ENCODE measurements at places on chromosomes 7 and 10.

DNA sequence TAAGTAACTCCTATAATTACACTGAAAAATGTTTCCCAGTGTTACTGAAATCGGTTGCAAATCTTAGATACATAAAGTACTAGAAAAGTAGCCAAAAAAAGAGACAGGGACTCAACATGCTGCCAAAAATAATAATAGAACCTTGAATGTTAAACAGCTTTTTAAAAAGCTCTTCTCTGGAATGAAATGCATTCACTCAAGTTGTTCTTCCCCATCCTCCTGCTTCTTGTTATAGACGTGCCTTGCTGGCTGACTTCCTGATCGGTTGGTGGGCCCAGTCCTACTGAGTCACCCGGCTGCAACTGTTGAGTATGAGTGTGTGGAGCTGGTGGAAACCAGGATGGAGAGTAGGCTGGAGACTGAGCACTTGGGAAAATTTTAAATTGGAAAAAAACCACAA, 30.6 kb upstream of the RAPGEF5 start:
- no peak for DNase-seq

GRCh38 chr7:96794063-96794462, 84.4 kb upstream of the SEM1 start:
- no peak for DNase-seq

DNA sequence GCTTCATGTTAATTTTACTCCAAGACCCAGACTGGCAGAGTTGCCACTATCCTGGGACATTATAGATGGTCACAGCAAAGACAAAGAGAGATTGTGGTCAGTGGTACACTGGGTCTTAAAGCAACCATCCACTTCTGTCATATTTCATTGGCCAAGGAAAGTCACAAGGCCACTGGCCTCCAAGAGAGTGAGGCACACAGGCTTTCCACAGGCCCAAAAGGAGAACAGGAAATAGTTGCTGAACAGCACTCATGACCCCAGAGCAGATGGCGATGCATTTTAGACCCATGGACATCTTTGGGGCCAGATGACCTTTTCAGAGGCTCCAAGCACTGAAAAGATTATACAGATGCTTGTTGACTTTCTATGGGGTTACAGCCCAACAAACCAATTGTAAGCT, 97.4 kb downstream of the ARID5B start:
- DNase-seq = no peak

GRCh38 chr10:100014071-100014762, 4.5 kb upstream of the DNMBP start:
- no peak for DNase-seq

GRCh38 chr7:71404726-71405345, 272.9 kb downstream of the GALNT17 start:
- no peak for DNase-seq

- DNase-seq = no peak
Observed at GRCh38 chr7:134660242-134660785, 13.7 kb downstream of the BPGM start.

GRCh38 chr10:106559442-106559841, 605.1 kb downstream of the SORCS1 start:
- DNase-seq = no peak

DNA sequence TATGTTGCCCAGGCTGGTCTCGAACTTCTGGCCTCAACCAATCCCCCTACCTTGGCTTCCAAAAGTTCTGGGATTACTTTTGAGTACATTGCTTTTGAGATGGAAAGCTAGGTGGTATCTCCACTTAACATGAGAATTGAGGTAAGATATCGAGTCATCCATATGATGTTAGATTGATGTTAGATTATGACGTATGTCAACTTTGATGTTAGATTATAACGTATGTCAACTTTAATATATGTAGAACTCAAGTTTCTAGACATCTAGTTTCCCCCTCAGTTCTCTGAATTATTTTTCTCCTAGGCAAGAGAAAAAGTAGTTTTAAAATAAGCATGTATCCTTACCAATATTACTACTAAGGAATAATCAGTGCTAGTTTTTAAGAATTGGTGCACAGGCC, 20.0 kb downstream of the SHOC2 start:
- DNase-seq = no peak

- DNase-seq = no peak
Observed at GRCh38 chr7:114916261-114916892, 5.5 kb upstream of the MDFIC start.

DNA sequence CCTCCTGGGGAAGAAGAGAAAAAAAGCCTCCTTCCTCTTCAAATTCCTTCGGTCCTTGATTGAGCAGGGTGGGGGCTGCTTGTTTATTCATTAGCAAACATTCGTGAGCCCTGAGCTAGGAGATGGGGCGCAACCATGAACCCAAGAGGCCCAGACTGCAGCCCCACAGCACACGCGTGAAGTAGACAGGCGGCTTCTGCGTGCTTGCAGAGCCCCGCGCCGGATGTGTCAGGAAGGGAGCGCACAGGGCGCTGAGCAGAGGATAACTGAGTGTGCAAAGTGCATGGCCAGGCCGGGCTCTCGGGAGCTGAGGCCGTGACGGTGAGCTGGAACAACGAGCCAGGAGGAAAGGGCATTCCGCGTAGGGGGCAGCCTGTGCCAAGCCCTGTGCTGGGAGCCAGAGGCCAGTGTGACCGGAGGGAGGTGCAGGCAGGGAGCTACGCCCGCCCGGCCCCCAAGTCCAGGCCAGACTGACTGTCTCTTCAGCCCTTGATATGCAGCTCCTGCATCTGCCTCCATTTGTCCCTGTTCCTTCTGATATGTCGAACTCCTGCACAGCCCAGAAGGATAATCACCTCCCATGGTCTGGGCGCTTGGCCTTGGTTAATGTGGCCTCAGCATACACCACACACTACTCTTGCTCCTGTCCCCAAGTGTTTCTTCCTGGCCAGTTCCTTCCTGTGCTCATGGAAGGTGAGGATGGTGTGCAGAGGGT, 4.6 kb downstream of the FOXL3 start:
- DNase-seq = no peak

- no peak for DNase-seq
Observed at GRCh38 chr7:54544527-54545240, 2.5 kb downstream of the VSTM2A start.

GRCh38 chr10:35339942-35340341, 3.6 kb downstream of the CCNY start:
- no peak for DNase-seq

DNA sequence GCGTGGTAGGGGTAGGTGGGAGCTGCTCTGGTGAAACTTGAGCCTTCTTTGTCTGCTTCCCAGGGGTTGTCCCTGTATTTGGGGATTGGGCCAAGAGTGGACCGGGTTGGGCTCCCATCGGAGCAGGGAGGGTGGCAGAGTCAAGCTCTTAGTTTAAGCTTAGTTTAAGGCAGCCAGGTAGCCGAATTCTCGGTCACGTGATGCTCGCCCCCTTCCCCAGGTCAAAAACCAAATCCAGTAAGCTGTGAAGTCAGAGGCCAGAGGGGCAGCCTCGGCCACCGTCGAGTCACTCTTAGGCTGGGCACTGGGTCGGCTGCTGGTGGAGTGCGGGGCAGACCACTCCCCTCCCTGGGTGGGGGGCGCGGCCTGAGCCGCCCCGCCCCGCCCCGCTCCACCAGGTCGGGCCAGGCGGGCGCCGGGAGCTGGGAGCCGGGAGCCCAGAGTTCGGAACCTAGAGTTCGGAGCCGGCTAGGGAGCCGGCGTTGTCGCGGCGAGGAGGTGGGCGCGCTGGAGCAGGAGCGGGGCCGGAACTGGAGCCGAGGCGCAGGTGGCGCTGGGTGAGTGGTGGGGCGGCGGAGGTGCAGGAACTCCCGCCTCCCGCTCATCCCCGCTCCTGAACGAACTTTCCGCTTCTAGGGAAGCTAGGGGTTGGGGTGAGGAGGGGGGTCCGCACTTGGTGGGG, 2.8 kb upstream of the LZTS2 start:
- no peak for DNase-seq

DNA sequence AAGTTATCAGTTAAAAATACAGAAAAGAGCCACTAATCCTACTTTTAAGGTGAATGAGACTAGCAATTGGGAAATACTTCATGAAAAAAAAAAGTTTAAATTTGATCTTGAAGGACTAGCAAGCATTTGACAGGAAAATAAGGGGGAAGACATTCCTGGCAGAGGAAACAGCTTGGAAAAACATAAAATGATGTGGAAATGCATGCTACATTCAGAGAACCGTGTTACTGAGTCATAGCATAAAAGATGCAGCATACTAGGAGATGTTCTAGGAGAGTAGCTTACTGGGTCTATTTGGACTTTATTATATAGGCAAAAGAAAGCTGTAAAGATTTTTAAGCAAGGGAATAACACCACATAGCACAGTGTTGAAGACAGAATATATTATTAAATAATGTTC, 108.6 kb upstream of the COL1A2 start:
- DNase-seq = no peak

DNA sequence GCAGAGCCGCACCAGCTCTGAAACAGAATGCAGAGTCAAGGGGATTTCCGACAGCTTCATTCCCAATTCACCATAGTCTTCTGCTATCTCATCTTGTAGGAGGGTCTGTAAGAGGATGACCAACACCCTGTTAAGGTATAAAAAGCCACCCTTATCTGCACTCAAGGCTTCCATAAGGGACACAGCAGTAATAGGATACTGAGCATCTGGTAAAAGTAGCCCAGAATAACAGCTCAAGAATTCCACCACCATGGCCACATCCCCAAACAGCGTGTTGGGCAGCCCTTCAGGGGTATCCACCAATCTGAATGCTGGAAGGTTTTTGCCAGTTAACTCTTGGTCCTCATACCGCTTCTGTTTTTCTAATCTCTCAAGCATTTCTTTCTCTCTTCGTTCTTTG, 43.8 kb downstream of the FZD9 start:
- DNase-seq = no peak

- no peak for DNase-seq
Observed at GRCh38 chr7:128902761-128903585, 7.5 kb downstream of the KCP start.

GRCh38 chr10:84358743-84359142, 30.4 kb downstream of the CCSER2 start:
- DNase-seq = no peak

- no peak for DNase-seq
Observed at GRCh38 chr7:118870187-118870586, 645.7 kb downstream of the ANKRD7 start.

- no peak for DNase-seq
Observed at GRCh38 chr7:30705596-30705995, 23.3 kb upstream of the CRHR2 start.

GRCh38 chr7:118245267-118246040, 20.9 kb downstream of the ANKRD7 start:
- DNase-seq = no peak

- no peak for DNase-seq
Observed at GRCh38 chr10:93436591-93437085, 45.5 kb downstream of the MYOF start.

DNA sequence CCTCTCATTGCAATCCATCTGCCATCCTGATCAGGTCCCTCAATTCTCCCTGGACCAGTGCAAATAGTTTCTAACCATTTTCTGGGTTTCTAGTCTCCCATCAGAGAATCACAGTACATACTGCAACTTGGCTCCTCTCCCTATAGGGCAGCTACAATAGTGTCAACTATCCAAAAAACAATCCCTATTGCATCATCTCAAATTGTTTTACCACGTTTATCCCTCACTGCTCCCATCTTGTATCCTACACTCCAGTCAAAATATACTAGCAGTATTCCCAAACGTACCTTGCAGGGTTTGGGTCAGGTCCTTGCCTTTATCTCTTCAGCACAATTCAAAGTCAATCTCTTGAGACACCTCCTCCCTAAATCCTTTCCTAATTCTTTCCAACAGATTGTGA, 23.6 kb downstream of the ASB15 start:
- DNase-seq = no peak

DNA sequence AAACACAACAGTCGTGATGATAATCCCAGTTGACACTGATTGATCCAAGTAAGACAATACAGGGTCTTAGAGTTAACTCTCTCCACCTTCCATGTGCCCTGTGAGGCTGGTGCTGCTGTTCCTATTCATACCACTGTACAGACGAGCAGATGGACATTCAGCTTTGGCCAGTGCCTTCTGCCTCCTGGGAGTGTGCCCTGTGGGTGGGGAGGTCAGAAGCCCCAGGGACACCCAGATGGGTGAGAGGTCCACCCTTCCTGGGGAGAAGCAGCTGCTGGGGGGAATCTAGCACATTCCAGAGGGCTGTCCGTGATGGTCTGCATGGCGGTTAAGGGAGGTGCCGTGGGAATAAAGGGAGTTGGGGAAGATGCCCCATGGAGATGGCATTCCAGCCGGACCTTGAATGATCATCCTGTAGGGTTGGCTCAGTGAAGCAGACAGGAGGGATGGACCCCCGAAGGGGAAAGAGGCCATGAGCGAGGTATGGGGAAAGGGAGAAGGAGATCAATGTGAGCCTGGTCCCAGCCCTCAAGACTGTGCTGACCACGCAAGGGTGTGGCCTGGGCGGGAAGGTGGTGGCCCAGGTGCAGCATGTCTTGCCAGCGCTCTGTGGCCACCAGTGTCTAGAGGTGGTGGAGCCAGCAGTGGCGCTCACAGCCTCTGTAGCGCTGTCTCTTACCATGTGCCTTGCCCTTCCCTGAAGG, 74.0 kb downstream of the ADCY1 start:
- no peak for DNase-seq

DNA sequence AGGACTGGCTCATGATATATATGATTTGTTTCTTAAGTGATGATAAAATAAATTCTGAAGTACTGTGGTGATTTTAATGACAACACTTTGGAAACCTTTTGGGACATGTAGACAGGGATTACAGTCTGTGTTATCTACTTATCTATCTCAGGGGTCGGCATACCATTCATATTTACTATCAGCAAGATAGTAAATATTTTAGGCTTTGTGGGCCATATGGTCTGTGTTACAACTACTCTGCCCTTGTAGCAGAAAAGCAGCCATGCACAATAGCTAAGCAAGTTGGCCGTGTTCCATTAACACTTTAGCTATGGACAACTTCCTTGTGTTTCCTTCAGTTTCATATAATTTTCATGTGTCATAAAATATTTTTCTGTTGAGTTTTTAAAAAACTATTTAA, 97.8 kb upstream of the PRPS1L1 start:
- no peak for DNase-seq

DNA sequence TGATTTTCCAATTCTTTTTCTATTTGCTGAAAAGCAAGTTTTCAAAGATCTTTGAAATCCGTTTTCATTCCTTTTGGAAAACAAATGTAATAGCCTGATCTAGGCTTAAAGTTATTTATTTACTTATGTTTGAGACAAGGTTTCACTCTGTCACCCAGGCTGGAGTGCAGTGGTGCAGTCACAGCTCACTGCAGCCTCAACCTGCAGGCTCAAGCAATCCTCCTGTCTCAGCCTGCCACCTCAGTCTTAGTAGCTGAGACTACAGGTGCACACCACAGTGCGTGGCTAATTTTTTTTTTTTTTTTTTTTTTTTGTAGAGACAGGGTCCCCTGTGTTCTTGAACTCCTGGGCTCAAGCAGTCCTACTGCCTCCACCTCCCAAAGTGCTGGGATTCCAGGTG, 4.6 kb downstream of the ST7 start:
- no peak for DNase-seq

DNA sequence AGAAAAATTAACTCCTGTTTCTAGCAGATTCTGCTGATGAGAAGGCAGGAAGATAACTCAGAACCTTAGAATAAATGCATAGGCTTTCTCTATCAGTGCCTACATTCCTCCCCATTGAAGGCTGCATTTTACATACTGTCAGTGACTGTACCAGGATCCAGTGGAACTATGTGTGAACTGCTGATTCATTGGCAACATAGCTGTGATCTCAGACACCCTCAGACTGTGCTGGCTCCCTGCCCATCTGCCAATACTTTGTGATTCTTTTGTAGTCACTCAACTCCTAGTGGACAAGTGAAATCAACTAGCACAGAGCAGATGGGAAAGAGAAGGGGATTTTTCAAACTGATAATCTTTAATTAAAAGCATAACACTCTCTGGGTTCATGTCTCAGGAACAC, 375.8 kb downstream of the MDFIC start:
- no peak for DNase-seq

- no peak for DNase-seq
Observed at GRCh38 chr7:142668495-142668894, 80.8 kb upstream of the PRSS1 start.

All from stimulated activated CD4-positive, alpha-beta T cell treated with anti-CD3 and anti-CD28 coated beads, Interleukin-1b, Interleukin-23, amount 100 ng/mL, for 1 hour (primary cell).